Peyer's patch (tissue), 4 donors: ENCODE measurements at places on chromosomes 12 and 14. TPM values are rescaled to one million over a fixed set of nuclear protein-coding genes. Genes with fewer than 3 reads are reported as not detected.

RTL1 gene
- not detected for total RNA-seq

DNA sequence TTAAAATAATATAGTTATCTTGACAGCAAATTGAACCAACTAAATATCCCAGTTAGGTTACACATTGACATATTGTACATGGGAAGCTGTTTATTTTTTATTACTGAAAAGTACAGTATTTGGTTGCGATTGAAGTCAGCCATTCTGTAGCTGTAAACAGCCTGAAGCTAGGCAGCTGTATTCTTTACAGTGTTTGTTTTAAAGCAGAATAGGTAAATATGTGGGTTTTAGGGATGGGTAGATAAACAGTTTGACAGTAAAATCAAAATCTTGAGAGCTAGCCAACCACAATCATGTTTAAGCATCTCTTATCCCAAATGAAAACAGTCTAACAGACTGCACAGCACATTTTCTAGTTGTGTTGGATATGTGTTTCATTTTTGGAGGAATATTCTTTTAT lies 45.7 kb downstream of the TTC6 start:
- DNase-seq: no peak

DNA sequence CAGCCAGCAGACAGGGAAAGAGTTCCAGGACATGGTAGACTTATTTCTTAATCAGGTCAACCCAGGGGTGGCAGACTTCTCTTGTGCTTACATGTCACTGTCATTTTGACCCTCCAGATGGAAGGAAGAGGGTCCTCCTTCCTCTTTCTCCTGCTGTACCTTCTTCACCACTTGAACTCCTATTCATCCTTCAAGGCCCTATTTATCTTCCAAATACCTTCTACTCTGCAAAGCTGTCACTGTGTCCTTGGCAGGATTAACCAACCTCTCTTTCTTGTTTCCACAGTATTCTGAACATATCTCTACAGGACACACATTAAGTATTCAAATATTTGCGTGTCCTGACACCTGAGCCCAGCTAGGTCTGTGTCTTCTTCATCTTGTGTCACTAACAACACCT lies 163.1 kb downstream of the DICER1 start:
- no peak for DNase-seq

KRT82 gene
- total RNA-seq: not detected
